T-helper 22 cell (primary cell): ENCODE measurements at places on chromosomes 1 and 21.

DNA sequence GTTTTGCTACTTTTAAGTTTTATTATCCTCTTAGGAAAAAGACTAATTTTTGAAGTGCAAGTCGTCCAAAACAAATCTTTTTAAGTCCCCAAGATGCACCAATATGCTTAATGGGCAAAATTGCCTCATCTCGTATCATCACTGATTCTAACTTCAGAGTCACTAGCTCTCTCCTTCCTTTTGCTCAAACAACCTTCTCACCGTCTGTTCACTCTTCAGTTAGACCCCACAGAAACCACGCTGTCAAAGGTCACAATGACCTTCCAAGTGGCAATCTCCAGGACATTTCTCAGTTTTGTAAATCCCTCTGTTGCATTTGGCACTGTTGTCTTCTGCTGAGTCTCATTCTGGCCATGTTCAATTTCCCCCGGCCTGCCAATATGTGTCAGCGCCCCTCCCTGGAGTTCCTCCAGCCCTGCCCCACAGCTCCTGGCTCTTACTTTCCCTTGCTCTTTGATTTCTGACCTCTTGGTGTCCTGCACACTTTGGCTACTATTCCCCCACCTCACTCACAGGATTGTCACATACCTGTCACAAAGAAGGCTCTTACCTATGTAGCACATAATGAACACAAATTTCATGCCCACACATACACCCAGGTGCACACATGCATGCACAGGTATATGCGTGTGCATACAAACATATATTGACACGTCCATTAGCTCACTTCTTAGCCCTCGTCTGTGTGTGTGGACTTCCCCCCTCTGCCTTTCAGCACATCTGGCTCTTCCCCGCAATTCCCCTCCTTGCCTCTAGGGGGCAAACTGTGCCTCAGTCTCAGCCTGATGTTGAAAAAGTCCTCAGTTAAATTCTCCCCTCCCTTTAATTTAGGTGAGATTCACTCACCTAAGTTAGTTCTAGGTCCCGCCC is 354.0 kb upstream of the DUSP10 start:
- DNase-seq: peak; percentile 5

- DNase-seq: no peak
These were observed 995 bp upstream of the ZBTB48 start for GRCh38 chr1:6578624-6579373.

- DNase-seq: no peak
These were observed 10.0 kb upstream of the LRRC3 start for GRCh38 chr21:44445145-44445812.

- no peak for DNase-seq
These were observed 13.6 kb upstream of the LAMTOR5 start for GRCh38 chr1:110420874-110421793.

- DNase-seq: peak; percentile 8
These were observed 8.7 kb upstream of the ECE1 start for GRCh38 chr1:21298981-21299391.

- no peak for DNase-seq
These were observed 40.4 kb downstream of the TBX15 start for GRCh38 chr1:118947790-118948189.

DNA sequence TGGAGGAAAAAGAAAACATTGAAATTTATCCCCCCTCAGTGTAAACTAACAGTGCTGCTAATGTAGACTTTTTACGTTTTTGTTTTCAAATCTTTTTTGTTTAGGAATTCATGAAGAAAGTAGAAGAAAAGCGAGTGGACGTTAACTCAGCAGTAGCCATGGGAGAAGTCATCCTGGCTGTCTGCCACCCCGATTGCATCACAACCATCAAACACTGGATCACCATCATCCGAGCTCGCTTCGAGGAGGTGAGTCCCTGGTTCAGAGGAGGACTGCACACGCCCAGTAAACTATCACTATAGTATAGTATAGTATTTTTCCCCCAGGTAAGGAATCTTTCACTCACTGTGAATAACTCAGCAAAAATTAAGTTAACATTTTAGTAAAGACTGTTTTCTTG is 37.8 kb upstream of the BMP8A start:
- no peak for DNase-seq

GRCh38 chr1:62467092-62467491 is 30.2 kb downstream of the USP1 start:
- DNase-seq: no peak

- DNase-seq: no peak
These were observed 49.1 kb downstream of the HLX start for GRCh38 chr1:220928320-220928719.

- DNase-seq: no peak
These were observed 271.7 kb upstream of the SNX7 start for GRCh38 chr1:98389809-98390208.

DNA sequence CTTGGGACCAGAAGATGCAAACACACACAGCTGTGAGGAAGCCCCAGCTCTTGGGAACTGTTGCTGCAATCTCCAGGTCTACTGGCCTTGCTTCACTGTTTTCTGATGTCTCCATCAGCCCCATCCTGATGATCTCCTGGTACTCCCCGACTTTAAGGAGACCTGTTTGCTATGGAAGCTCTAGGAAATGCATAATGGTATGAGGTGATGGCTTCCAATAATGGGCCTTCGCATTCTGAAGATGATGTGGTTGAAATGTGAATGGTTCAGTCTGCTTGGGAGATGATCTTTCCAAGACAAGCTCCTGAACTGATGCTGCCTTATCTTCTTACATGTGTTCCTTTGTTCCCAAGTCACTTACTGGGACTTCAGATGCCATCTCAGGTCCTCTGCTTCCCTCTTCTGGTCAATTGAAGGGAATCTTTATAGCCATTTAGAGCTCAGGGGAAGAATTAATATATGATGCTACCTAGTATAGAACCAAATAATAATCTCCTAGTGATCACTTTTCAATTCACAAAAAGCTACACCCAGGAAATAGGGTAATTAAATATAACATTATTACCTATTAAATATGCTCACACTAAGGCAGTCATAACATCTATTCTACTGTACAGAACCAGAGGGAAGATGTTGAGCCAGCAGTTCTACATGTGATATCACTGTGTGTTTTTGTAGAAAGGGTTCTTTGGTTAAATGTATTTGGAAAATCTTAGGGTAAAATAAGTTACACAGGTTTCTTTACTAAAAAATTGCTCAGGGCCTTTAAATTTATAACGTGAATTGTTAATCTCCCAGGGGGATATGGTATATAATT is 73.9 kb upstream of the VTCN1 start:
- no peak for DNase-seq

DNA sequence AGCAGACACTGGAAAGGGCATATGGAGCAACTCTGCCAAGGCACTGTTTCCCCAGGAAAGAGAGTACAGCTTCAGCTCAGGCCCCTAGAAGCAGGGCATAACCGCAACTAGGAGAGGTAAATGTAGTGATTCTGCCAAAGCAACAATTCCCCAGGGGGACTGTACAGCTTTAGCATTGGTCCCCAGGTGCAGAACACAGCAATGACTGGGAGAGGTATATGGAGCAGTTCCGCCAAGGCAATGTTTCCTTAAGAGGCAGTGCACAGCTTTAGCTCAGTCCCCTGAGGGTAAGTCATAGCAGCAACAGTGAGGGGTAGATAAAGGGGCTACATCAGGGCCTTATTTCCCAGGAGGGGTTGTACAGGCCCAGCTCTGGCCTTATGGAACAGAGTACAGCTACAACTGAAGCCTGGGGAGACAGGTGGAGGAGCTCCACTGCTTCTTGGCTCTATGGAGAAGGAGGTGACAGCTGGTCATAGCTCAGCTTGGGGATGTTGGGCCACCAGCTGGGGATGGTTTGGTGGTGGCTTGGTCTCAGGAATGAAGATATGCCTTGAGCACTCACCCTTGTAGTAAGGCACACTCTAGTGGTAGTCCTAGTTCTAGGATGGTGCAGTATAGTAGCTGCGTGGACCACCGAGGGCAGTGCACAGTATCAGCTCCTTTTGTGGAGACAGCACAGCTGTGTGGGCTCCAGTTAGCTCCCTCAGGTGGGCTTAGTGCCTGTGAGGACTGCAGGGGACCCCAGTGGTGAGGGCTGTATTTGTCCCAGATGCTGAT is 582.7 kb downstream of the PTPRC start:
- no peak for DNase-seq

DNA sequence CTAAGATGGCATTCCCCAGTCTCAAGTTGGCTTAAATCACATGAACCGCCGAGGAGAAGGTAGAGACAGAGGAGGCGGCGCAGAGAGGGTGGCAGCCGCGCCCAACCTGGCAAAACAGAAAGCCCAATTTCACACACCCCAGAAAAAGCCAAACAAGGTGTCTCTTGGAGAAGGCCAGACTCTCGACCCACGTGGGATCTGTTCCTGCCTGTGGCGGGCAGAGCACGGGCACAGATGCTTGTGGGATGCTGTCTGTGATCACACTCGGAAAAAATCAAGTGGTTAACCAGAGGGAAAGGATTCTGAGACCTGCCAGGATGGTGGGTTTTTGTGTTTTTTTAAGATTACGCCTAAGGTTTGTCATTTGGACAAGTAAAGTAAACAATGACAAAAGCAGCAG is 80.7 kb downstream of the MRPL37 start:
- DNase-seq: no peak

GRCh38 chr21:44424608-44425306 is 30.6 kb upstream of the LRRC3 start:
- DNase-seq: no peak

DNA sequence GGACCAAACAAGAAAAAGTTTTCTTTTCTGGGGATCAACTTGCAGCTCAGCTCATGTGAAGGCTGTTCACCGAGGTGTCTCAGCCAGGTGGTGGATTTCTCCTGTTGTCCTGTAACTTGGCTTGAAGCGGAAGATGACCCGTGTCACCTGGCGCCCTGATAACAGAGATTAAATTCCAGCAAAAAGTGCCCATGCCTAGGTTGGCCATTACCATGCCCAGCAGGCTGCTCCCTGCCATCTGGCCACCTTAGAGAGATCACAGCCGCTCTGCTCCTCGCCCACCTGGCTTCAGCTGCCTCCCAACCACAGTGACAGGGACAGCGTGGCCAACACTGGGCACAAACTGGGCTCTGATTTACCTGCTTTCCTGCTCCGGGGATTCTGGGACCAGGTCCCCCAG is 149.5 kb downstream of the ZBTB18 start:
- DNase-seq: no peak

DNA sequence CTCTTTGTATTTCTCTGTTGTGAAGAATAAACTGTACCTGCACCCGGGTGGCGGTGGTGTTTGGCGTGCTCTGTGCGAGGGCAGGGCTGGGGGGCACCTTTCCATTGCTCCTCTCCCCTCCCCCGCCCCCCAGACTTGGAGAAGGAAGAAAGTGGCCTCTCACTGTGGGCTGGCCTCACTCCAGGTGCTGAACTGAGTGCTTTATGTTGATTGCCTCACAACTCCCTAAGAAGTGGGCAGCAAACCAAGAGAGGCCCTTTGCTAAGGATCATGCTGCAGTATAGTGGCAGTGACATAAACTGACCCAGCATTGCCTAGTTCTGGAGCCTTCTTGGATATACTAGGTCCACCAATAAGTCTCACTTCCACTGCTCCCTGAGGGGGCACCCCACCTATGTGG is 20.2 kb downstream of the A3GALT2 start:
- no peak for DNase-seq

DNA sequence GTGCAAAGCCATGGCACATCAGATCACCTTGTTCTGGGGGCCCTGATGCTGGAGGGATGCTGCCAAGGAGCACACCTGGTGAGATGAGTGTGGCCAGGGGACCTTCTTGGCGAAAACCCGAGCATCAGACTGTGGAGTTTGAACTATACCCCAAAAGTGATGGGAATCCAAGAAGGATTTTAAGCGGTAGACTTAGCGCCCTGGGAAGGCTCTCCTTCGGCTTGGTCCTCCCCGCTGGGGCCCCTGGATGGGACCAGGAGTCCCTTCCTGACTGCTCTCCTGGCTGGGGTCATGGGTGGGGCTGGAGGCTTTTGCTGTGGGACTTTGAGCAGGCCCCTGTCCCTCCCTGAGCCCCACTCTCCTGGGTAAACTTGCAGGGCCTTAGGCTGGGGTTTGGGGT is 10.5 kb downstream of the ZNF362 start:
- no peak for DNase-seq

DNA sequence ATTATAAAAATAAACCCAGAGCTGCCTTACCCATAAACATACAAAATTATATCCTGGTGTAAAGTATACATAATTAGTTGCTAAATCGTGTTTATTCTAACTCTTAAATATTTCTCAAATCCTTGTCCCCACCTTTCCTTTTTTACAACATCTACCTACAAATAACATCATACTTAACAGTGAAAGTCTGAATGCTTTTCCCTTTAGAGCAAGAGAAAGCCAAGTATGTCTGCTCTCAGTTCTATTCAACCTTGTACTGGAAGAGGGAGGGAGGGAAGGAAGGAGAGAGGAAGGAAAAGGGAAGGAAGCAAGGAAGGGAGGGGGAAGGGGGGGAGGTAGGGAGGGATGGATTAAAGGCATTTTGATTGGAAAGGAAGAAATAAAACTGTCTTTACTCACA is 14.6 kb downstream of the DOCK7 start:
- DNase-seq: no peak
